ENCODE measurements at places on chromosomes 7 and 10.

- DNase-seq: peak; percentile 11
These were observed 550.6 kb downstream of the GLRX3 start for GRCh38 chr10:130686689-130687300.

GRCh38 chr10:1169981-1170866 lies 114.0 kb downstream of the WDR37 start:
- DNase-seq: no peak

- DNase-seq: no peak
These were observed 516.5 kb downstream of the AUTS2 start for GRCh38 chr7:70114806-70115205.

GRCh38 chr7:70797109-70797514 lies 334.8 kb upstream of the GALNT17 start:
- no peak for DNase-seq

DNA sequence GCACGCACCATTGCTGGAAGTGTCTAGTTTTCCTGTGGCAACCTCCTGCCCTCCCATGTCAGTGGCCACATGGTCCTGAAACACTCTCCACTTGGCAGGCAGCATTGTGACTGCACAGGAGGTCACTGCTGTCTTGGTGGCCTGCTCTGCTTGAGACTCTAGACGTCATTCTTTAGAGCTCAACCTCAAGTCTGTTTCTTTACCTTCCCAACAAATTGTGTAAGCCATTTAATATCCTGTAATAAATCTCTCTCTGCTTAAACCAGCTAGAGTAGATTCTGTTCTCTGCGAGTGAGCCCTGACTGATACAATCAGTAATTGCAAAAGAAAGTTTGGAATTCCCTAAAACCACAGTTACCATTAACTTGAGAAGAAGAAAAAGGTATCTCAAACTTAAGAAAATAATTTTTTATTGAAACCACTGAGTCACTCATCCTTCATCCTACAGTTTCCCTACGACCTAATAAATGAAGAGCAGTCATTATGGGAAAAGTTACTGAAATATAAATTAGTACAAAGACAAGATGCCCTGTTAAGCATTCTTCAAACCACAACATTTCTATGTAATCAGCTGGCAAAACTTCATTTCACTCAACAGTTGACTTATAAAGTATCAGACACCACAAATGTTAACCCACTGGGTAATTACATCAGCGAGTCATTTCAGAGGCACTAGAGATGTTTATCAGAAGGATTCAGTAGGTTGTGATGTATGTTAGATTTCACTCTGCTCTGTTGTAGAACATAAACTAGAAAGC lies 18.0 kb downstream of the SLC25A13 start:
- no peak for DNase-seq

DNA sequence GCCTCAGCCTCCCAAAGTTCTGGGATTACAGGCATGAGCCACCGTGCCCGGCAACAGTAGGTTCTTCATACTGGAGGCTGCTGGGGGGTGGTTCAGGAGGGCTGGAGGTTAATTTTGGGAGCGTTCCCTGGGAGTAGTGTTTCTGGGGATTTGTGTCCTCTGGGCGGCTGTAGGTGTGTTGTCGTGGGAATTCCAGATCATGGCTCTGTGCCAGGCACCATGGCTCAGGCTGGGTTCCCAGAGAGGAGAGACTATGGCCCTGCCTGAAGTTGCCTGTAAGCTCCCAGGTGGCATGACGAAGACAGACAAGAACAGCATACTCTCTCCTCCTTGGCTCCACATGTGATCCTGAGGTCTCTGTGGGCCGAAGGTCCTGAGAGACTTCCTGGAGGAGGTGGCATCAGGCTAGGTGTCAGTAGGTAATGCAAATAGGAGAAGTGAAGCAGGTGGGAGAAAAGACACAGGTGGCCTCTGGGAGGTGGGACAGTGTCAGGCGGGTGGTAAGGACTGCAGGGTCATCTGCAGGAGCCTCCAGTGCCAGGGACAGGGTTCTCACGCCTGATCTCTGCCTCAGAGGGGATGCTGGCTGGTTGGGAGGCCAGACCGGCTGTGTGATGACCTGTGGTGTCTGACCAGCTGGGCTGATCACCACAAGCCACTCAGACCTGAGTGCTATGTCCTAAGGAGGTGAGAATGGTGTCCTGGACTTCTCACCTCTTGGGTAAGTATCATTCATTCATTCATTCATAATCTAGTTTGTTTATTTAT lies 18.7 kb downstream of the CLIP2 start:
- DNase-seq: no peak

- DNase-seq: no peak
These were observed 56.0 kb downstream of the SUFU start for GRCh38 chr10:102559764-102560163.

GRCh38 chr10:123926401-123927264 lies 35.0 kb upstream of the CPXM2 start:
- no peak for DNase-seq

DNA sequence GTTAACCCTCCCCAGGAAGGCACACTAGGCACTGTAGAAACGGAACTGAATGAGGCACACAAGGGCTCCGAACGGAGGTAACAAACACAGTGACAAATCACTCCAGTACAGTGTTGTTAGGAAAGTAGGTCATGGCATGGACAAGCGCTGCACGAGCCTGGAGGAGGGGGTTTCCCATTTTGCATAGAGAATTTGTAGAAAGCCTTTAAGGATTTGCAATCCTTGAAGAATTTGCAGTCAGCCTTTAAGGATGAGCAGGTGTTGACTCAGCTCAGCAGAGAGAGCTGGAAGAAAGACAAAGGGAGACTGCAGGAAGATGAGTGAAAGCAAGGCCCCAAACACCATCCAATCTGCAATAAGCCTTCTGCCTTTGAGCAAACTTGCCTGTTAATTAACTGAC lies 51.1 kb upstream of the PPP1R3C start:
- no peak for DNase-seq

DNA sequence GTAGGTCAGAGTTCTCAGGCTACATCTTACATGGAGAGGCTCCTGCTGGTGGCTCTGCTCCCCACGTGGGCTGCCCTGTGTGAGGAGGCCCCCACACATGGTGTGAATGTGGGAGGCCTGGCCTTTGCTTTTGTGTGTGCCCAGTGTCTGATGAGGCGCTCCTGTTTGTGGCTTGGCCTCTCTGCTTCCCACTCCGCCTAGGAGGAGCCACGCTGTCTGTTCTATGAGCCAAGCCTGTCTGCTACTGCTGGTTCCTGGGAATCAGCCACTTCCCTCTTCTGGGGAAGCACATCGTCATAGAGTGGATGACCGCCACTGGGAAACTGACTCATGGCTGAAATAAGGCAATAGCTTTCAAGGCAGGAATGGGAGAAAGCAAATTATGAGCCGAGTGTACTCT lies 87.1 kb downstream of the CYP26A1 start:
- no peak for DNase-seq

DNA sequence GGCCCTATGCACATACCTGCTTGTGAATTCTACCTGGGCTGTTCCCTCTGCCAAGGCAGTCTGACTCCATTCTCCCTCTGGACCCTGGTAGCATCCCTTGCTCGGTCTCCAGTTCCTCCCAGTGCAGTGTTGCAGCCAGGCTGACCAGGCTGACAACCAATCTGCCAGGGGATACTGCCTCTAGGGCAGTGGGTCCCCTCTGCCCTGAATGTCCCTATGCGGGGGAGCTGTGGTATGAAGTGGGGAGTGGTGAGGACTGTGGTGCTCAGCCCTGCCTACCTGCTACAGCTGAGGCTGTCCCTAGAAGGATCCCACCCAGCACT lies 48.0 kb upstream of the CAMK2B start:
- DNase-seq: no peak

- no peak for DNase-seq
These were observed 119.4 kb downstream of the VIPR2 start for GRCh38 chr7:159025161-159025779.

GRCh38 chr7:101373812-101374614 lies 11.3 kb downstream of the COL26A1 start:
- no peak for DNase-seq

DNA sequence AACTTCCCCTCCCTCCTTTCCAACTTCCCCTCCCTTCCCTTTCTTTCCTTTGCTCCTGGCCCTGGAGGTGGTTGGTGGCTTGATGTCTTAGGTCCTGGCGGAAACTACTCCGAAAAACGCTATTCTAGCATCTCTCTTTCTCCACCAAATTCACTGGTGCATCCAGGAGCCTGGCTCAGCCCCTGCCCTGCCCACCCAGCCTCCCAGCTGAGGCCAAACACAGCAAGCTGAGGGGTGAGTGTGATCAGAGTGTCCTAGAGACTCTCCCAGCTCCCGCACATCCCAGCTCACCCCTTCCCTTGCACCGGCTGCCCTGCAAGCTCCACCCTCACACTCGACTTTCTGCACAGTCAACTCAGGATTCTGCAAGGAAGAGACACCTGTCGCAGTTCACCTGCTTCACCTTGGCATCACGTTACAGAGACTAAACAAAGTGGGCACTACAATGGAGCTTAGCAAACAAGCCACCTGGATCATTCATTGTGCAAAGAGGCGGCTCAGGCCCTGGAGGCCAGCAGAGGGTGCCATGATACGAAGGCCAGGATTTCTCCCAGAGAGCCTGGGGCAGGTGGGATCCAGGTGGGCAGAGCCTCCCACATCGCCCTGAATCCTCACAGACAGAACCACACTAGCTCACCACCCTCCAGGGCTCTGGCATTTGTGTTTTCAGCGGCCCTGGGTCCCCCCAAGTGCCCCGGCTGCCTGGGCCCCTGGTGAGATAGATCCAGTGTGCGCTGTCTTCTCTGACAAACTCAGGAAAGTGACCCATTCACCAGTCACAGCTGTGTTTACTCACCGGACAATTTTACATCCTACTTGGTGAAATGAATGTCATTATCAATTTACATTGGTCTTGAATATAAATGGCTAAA lies 169.6 kb downstream of the TCERG1L start:
- peak; percentile 85 for DNase-seq

- no peak for DNase-seq
These were observed 25.9 kb upstream of the RNF32 start for GRCh38 chr7:156614434-156615264.

DNA sequence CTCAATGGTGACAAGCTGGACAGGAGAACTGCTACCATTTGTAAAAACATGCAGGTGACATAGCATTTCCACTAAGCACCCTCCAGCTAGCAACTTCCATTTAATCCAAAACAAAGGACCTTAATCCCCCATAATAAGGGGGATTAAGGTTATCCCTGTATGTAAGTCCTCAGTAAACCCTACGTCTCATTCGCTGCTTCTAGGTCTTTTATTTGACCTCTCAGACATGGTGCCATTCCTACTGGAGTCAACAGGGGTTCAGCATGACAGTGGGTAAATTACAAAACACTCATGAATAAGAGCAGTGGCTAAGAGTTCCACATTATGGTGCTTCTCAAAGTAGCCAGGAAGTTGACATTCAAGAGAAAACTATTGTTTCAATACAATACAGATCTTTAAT lies 121.8 kb upstream of the CAV2 start:
- no peak for DNase-seq

GRCh38 chr10:228366-228765 lies 93.1 kb downstream of the ZMYND11 start:
- DNase-seq: no peak

- no peak for DNase-seq
These were observed 2.0 kb upstream of the ATRNL1 start for GRCh38 chr10:115091161-115091560.

- DNase-seq: no peak
These were observed 64.8 kb downstream of the C10orf143 start for GRCh38 chr10:130045801-130046321.

GRCh38 chr10:89535171-89536012 lies at the start of gene SLC16A12:
Gene SLC16A12, minus strand, starts transcription at chr10:89535594. Its CDS starts 73,016 bp downstream, at chr10:89462578.
- DNase-seq: no peak

DNA sequence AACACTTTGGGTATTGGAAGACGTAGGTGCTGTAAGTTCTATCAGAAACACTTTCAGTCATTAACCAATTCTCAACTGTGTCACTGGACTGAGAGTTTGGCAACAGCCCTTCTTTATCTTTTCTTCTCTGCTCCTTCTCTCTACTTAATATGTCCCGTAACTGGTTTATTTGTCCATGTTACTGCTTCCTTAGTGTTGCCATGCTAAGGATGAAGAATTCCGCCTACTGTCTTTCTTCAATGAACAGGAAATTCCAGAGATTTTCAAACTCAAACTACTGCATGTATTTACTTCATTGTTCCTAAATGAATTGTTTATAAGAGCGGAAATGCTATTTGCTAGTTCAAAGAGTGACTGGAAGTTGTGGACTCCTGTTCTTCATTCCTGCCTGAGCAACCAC lies 143.7 kb downstream of the TAX1BP1 start:
- no peak for DNase-seq

DNA sequence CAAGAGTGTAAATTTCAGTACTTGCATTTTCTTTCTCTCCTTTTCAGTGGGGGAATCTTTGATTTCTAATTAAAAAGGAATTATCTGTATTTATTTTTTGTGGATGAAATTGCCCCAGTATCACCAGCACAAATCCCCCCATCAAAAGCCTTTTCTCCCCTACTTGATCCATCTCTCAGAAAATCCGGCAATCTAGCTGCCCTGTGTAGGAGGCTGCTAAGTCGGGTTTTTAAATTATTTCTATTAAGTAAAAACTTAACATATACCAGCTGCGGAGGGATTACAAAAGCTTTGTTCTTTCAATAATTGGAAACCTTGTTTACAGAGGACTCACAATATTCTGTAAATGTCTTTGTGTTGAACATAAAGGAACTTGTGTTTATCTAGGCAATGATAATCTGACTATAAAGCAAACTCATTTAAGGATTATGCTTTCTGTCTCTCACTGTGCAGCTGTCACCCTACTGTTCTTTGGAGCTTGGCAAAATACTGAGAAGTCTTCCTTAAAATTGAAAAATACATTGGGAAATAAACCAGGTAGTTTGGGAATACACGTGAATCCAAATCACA lies 177.4 kb upstream of the PRR15 start:
- DNase-seq: no peak

DNA sequence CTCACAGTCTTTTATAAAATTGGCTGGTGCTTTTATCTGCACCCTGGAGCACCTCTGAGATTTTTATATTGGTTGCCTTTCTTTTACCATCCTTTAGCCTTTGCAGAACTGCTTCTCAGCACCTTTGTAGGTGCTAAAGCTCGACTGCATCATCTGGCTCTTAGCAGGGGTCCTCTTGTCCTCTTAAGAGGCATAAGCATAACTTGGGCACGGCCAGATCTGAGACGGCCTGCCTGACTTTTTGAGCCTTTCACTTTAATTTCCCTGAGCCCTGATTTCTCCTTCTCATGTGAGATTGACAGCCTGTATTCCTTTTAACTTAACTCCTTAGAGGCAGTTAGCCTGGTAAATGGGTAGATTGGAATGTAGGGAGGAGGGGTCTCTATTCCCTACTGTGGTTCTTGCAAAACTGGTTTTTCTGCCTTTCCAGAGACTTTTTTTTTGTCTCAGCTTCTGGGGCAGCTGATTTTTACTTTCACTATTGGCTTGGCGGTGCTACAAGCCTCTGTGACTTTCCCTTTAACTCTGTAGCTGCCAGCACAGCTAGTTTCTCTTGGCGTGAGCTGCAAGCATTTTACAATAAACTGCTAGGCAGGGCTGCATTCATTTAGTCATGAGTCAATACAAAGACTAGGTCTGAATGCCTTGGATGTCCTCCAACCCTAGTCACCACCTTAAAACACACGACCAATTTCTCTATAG lies 24.0 kb downstream of the ZPBP start:
- DNase-seq: peak; percentile 47

GRCh38 chr10:89522463-89522862 lies 12.9 kb downstream of the SLC16A12 start:
- DNase-seq: no peak

GRCh38 chr10:18561861-18562551 lies 89.4 kb downstream of the NSUN6 start:
- no peak for DNase-seq

- no peak for DNase-seq
These were observed 15.7 kb downstream of the RBM33 start for GRCh38 chr7:155660059-155660757.

GRCh38 chr10:74051736-74052342 lies 53.9 kb downstream of the VCL start:
- DNase-seq: no peak

GRCh38 chr7:8436965-8437364 lies 3.6 kb downstream of the NXPH1 start:
- peak; percentile 70 for DNase-seq
